ENCODE measurements at places on chromosomes 13 and 19. TPM values are rescaled to one million over a fixed set of nuclear protein-coding genes. Genes with fewer than 3 reads are reported as not detected.

The CCL25 gene
- total RNA-seq, result not detected

The MAP4K1 gene
- not detected for total RNA-seq

The MBD3L2 gene
- total RNA-seq, result not detected

The MUC16 gene
- total RNA-seq, result 0.85 TPM

The ZNF547 gene
- 0.56 TPM for total RNA-seq

The THAP8 gene
- total RNA-seq, result 6.8 TPM

The CYP4F11 gene
- not detected for total RNA-seq

The NR1H2 gene
- 54.0 TPM for total RNA-seq

The NXNL1 gene
- not detected for total RNA-seq

The ETV2 gene
- 0.51 TPM for total RNA-seq

The ZNF284 gene
- total RNA-seq, result 1.7 TPM

The NLRP8 gene
- total RNA-seq, result not detected

The ZNF793 gene
- 3.0 TPM for total RNA-seq

The EXOC3L2 gene
- total RNA-seq, result 0.46 TPM

The CACNA1A gene
- not detected for total RNA-seq

The PROZ gene
- not detected for total RNA-seq

The NLRP5 gene
- total RNA-seq, result not detected

The TRPC4 gene
- total RNA-seq, result not detected

The NALCN gene
- total RNA-seq, result 0.37 TPM

The PMIS2 gene
- not detected for total RNA-seq
